CD4-positive, alpha-beta T cell treated with Interleukin-6 at 100 ng/mL for 8 hours (primary cell): ENCODE measurements at places on chromosomes 2 and 18.

DNA sequence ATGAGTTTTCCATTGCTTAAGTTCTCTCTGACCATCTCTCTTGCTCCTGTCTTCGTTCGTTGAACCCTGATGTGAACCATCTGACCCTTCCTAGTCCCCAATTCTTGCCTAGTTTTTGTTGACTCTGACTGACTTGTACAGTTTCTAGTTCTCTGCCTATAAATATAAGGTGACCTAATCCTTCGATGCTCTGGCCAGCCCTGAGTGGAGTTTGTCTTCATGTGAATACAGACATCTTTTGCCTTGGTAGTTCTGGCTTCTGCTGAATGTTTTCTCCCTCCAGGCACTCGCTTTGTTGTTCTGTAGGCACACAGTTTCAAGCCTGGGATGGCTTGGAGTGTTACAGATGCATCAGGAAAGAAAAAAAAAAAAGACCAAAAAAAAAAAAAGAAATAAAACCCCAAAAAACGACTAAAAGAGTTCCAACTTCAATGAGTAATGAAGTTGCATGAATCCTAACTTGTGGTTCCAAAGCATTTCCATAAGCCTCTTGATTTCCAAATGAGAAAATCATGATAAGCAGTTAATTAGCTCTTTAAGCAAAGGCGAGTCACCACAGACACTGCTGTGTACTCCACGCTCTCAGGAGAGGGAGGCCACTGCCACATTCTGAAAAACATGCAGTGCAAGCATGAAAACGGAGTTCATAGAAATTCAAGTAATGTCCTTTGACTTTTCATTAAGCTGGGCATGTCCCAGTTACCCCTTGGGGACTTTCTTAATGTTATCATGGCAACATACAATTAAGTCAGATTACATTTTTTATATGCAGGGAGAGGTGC lies 165.2 kb downstream of the TDRD15 start:
- DNase-seq, result no peak

DNA sequence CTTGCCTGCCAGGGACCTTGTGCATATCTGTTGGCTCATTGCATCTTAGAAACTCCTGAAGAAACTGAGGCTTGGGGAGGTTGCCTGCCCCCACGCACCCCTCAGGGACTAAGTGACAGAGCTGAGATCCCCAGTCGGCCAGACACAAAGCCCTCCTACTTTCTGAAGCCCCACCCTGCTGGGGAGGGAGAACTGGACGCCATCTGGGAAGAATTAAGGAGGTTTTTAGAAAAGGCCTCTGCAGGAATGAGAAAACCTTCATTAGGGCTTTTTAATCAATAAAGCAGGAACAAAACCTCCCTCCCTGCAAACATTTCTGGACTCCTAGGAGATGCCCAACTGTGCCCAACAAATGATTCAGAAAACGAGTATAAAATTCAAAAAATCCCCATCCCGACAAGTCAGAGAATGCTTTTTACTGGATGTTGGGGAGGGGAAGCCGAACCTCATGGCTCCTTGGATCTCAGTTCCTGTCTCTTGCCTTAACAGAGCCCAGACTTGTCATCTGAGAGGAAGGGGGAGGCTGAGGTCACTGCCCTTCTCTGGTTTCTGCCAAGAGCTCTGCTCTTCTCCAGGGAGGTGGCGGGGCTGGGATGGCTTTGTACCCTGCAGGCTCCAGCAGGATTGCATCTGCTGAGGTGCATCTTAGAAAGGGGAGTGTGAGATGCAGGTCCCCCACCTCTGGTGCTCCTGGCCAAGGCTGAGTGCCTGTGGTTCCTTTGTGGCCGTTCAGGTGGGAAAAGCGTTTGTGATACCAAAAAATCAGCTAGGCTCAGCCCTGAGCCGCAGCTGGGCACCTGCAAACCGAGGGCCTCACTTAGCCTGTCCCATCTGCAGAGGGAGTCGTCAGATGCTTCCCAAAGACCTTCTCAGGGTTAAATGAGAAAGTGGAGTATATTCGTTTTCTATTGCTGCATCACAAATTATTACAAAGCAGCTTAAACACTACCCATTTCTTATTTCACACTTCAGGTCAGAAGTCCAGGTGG lies 142.4 kb downstream of the ZFP36L2 start:
- no peak for DNase-seq

DNA sequence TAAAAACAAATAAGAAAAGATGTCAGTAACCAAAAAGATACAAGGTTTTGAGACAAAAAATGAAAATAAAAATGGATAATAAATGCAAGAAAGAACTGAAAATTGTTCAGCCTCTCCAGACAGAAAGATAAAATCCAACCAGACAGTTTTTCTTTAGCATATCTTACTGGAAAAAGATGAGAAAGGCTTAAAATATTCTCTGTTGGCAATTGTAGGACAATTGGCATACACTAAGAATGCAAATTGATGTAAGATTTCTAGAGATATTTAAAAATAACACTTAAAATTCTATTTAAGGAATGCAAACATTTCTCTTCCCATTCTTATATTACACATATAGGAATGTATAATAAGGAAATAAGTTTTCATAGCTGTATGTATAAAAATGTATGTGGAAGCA lies 590.6 kb downstream of the DSC3 start:
- DNase-seq, result no peak

GRCh38 chr2:177348118-177348654 lies 44.4 kb upstream of the AGPS start:
- no peak for DNase-seq

DNA sequence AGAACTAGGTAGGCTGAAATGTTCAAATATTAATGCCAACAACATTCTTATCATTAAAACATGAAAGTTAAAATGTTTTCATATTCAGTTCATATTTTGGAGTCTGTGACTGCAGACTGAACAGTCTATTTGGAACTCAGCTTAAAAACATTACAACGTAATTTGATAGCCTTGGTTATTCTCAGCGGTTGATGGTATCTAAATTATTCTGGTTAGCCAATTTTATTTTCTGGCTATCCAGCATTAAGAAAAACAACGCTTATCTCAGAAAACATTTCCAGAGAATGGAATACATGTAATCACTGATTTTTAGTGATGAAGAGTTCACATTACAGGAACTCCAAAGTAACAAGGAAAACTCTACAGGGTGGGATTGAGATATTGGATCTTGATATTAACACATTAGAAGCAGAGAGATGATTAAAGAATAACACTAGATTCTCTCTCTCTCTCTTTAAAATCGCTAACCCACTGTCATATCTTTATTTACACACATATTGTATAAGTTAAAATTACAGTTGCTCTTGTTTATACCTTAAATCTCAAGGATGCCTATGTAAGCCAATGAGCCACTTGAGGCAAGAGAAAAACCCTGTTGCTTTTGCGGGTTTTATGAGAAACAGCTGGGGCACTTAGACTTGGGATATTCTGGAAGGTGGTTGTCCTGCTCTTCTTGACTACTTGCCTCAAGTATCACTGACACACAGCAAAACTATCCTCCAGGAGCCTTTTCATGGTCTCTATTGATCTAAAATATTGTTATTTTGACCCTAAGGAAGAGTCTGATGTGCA lies 84.9 kb downstream of the ICOS start:
- DNase-seq, result no peak

DNA sequence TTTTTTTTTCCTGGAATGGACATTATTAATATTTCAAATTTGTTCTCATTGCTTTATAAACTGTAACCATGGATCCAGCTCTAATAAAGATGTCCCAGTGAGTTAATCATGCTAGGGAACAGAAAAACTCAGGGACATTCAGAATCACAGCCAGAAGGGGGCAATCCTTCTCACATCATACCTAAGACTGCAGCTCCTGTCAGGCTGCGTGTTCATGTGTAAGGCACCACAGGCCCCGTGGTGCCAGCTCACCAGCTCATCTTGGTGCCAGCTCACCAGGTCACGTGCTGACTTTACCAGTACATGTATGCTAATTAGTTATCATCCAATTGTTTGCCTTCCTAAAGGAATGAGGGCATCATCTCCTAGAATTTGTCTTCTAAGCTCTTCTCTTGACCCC lies 84.7 kb upstream of the NEDD4L start:
- DNase-seq, result no peak

DNA sequence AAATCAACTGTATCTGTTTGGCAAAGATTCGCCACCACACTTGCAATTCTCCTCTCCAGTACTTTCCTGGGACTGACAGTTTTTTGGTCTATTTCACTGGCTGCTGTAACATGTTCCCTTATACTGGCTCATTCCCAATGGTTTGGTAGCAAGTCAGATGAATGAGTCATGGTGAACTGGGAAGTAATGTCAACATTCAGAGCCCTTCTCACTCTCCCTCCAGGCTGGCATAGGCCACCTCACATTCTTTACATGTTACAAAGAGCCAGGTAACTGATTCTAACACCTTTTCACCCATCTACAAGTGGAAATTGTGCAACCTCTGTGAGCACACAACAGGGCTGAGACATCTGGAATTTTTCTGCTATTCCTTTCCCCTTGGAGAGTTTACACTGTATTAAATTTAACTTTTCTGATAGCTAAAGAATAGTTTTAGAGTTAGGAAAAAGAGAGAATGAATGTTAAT lies 111.3 kb upstream of the TLK1 start:
- no peak for DNase-seq

GRCh38 chr18:10229458-10229857 lies 225.0 kb upstream of the APCDD1 start:
- no peak for DNase-seq

- no peak for DNase-seq
Measured at GRCh38 chr18:45723567-45724355, at the start of gene SLC14A1. Gene SLC14A1, plus strand, starts transcription at chr18:45724181. Its CDS starts 6,140 bp downstream, at chr18:45730321.

GRCh38 chr2:64943387-64944150 lies 45.6 kb upstream of the SLC1A4 start:
- DNase-seq, result no peak

GRCh38 chr2:24683408-24683807 lies 109.8 kb downstream of the PTRHD1 start:
- DNase-seq, result no peak

GRCh38 chr2:160621748-160622147 lies 128.1 kb upstream of the RBMS1 start:
- DNase-seq, result no peak

GRCh38 chr18:3493501-3494244 lies 43.7 kb downstream of the TGIF1 start:
- no peak for DNase-seq

- DNase-seq, result no peak
Measured at GRCh38 chr2:232860593-232861241, 9.3 kb upstream of the SNORC start.

GRCh38 chr18:22293417-22293816 lies 124.0 kb downstream of the GATA6 start:
- DNase-seq, result no peak

DNA sequence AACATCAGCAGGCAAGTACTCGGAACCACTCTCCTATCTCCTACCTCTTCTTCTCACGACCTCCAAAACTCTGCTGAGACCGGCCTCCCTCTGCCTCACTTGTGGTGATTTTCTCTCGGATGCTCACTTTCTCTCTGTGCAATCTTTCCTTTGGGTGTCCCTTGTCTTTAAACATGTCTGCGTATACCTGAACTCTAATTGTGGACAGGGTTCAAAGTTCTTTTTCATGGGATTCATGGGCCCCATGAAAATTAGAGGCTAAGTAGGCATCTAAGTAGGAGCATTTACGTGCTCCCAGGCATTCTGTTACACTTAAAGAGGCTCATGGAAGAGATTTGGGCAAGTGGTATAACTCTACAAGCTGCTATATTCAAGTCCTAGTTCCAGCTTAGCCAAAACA lies 2.1 kb upstream of the PPP1CB start:
- no peak for DNase-seq

DNA sequence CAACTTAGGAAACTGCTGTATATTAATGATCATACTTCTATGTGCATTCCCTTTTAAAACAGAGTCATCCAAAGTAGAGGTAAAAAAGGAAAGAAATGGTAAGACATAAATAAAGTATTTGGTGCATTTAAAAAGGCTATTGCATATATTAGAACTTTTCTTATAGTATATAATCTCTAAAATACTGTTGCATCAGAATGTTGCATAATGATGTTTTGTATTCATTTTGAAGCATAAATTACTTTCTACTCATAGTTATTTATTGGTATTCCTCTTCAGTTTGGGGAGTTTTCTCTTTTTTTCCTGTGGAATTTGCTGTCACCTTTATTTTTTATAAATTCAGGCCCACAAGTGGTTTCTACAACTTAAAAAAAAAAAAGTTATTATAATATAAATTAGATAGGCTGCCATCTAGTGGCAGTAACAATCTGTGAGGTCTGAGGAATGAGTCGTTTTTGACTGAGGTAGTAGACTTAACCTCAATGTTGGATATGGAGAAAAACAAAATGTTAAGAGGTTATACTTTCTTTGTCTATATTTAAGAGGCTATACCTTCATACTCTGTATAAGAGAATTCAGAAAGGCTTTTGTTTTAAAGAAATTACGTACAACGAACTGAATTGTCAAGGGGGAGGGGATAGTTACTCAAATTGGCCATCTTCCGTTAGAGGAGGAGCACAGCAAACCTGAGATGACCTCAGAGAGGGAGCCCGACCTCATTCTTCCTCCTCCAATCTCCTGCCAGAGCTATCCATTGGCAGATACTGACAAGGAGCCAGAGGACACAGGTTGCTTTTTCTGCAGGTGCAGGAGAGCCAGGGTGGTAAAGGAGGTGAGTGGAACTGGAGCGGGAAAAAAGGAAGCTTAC lies 23.8 kb downstream of the ANKAR start:
- DNase-seq, result peak; percentile 50

- no peak for DNase-seq
Measured at GRCh38 chr2:222813177-222813843, 47.5 kb upstream of the ACSL3 start.

DNA sequence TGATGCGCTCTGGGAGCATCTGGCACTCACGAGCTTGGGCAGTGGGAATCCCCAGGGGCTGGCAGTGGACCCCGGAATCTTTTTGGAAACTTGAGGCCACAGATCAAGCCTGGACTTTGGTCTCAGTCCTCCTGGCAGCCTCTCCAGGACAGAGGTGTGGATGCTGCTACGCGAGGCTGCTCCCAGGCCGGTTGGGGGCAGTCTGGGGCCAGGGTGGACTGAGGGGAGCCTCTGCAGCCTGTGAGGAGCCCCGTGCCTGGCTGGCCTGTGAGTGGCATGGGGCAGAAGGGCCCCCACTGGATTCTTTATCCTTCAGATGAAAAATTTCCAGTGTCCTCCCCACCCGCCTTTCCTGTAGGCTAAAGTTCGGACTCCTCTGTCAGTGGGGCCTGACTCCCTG lies 12.7 kb upstream of the DES start:
- DNase-seq, result no peak

- DNase-seq, result no peak
Measured at GRCh38 chr18:24500217-24500616, 39.8 kb downstream of the HRH4 start.

- DNase-seq, result no peak
Measured at GRCh38 chr18:30280861-30281470, 761.6 kb downstream of the DSC3 start.
